ENCODE measurements at places on chromosomes 3 and 15.

DNA sequence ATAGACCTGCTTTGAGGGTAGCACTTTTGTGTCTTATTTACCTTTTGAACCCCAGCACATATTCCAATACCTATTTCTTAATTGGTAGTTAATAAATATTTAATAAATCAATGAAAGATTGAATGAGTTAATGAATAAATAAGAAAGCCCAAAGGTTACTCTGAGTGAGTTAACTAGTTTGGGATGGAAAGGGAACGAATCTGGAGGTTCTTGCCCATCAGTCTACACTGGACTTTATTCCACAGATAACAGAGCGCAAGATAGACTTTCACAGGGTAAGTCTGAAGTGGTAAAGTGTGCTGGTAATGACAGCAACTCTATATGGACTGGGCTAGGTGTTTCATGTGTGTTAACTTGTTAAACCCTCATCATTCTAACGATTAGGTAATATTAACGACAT, 33.1 kb upstream of the MED12L start:
- DNase-seq: no peak

GRCh38 chr15:42136513-42136912, 19.9 kb downstream of the PLA2G4F start:
- DNase-seq: no peak

DNA sequence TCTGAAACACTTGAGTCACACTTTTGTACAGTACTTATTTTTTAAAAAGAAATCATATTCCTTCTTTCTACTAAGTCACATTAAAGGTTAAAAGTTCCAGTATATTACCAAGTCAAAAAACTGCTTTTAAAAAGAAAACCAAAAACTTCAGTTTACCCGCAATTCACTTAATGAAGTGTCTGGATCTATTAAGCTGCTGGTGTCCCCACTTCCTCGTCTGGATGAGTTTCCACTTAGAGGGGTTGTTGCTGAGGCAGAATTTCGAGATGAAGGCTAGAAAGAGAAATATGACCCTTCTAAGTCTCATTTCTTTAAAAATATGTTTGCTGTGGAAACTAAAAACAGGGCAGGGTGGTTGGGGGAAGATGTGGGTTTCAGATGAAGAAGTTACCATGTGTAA, 79.7 kb downstream of the LRRFIP2 start:
- DNase-seq: no peak

DNA sequence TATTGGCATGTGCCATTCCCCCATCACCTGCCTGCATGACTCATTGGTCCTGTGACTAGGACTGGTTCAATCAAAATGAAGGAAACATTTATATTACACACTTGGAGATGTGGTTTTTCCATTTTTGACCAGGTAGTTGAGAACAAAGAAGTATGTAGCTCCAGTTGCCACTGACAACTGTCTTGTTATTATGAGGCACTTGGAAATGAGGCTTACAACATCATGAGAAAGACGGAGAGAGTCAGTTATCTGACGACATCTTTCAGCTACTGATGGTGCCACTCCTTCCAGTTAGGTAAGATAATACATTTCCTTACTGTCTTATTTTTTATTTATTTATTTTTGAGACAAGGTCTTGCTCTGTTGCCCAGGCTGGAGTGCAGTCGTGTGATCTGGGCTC, 21.8 kb upstream of the PROK2 start:
- no peak for DNase-seq

DNA sequence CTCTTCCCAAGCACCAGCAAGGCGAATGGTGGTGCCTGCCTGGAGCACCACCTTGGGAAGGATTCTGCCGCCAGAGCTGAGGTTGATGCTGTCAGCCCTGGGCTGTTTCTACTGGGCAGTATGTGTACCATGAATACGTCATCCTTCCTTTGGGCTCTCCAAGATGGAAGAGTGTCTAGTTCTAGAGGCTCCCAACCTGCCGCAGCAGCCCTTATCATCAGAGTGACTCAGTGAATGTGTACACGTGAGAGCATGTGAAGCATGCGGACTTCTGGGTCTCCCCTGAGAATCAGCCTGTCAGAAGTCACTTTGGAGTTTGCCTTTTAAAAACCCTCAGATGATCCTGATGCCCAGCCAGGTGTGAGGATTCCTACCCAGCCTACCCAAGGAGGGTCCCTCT, 20.9 kb downstream of the PLA2G4D start:
- DNase-seq: no peak

- no peak for DNase-seq
Observed at GRCh38 chr3:183579967-183580900, 24.7 kb upstream of the KLHL6 start.

DNA sequence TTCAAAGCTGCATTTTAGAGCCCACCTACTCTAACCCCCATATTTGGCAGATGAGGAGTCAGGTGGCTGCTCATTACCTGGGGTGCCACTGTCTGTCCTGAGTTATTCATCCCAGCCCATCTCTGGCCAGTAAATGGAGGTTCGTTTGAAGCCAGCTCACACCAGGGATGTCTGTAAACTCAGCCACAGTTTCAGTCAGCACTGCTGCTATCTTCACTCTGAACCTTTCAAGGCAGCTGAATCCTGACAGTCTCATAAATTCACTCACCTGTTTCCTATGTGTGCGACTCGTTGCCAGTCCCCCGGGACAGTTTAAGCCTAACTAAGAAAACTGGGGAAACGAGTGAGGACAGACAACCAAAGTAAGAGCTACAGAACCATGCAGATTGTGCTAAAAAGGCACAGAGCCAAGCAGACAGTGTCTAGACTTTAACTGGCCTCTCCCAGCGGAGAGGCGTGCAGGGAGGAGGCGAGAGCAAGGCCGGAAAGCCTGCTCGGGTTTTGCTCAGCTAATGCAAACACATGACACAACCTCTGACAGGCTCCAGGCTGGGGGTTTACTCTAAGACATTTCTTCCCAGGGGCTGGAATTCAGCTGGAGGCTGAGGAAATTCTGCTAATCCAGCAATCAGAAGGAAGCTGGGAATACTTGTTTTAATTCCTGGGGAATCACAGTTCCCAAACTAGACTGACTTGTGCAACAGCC, 12.0 kb downstream of the FSTL1 start:
- no peak for DNase-seq

Data from inflammatory macrophage treated with lipopolysaccharide for 4 hours (primary cell).